ENCODE measurements at places on chromosomes 1 and 21. TPM values are rescaled to one million over a fixed set of nuclear protein-coding genes. Genes with fewer than 3 reads are reported as not detected.

- DNase-seq: no peak
Observed at GRCh38 chr1:25090707-25091422, 141.4 kb downstream of the SYF2 start.

DNA sequence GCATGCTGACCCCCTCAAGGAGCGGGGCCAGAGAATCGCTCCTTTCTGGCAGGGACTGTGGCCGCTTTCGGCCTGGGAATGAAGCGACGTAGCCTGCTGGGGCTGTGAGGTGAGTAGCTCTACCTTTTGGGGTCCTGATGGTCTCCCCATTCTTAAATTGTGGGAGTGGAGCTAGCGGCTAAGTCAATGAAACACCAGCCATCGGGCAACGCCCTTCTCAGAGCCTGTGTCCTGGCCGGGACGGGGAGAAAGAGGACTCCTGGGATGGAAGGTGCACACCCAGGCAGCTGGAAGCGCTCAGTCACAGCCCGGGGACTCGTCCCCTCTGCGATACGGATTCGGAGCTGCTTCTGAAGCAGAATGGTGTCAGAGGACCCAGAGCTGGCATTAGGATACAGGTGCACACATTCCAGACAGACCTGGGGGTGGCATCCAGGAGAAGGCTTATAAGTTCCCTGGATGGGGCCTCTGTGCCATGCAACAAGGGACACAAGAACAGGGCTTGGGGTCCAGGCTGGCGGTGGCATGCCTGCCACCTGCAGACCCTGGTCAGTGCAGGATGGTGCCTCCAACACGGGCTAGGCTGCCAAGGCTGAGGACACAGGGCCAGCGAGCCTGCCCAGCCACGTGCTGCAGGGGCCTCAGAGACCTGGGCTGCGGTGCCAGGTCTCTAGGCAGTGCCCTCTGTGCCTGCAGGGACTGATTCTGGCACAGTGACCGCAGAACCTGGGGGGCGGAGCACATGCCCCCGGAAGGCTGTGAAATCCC, 945 bp upstream of the WNT9A start:
- DNase-seq: no peak

DNA sequence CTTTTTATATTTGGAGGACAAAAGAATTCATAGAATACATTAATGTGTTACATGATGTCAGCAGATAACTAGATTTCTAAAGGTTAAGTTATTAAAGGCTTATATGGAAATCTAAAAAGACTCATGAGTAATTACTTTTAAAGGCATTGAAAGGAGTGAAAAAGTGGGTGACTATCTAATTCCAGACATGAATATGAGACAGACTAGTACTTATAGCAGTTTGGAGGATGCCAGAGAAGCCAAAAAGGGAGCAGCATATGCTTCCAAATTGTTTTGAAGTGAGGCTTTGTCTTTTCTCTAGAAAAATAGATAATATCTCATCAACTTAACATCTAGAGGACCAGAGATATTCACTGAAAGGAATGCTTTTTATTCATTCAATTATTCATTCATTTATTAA, 275.5 kb upstream of the CACYBP start:
- no peak for DNase-seq

CAMSAP2 gene
- total RNA-seq: 61.5 TPM

- no peak for DNase-seq
Observed at GRCh38 chr1:202266061-202266765, 72.6 kb downstream of the LGR6 start.

DNA sequence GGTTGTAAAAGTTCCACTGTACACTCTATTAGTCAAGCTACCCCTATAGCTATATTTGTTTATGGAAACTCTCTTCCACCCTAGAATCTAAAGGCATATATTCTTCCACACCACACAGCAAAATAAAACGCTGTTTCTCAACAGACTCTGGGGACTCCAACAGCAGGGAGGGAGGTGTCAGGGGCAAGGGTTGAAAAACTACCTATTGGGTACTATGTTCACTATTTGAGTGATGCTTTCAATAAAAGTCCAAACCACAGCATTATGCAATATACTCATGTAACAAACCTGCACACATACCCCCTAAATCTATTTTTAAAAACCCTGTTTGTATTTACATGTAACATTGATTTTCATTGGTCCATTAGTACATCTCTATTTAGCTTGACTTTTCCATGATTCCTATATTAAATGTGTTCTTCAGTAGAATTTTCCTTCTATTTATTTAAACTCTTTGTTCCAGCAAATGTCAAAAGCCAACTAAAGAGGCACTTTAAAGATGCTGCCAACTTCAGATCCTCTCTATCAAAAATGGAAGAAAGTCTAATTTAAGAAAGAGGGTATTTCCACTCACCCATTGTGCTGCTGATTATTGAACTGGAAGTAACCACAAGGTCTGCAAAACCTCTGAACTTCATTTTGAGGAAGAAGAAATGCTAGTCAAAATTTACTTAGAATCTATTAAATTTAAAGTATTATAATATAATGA, 26.2 kb downstream of the RGS7 start:
- no peak for DNase-seq

MNDA gene
- 9.0 TPM for total RNA-seq

EXTL1 gene
- total RNA-seq: 2.3 TPM

GRCh38 chr1:108636876-108637275, 24.0 kb downstream of the HENMT1 start:
- no peak for DNase-seq

ALX3 gene
- total RNA-seq: 0.21 TPM

DNA sequence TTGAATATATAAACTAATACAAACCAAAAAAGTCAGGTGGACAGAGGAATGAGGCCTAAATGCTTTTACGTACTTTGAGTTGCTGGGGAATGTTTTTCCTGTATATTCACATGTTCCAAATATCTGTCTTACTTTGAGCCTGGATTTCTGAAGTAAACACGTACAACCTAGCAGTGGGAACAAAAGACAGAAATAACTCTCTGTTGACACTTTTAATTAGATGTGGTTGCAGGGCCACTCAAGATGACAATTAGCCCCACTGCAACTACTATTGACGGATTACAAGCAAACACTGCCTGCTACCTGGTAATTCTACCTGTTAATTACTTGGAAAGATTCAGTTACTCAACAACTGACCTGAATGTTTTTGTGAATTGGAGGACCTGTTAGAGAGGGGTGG, 196.9 kb downstream of the TTLL7 start:
- DNase-seq: no peak

- DNase-seq: no peak
Observed at GRCh38 chr1:53981220-53981619, 35.1 kb downstream of the LRRC42 start.

DNAH14 gene
- 70.4 TPM for total RNA-seq

PDZK1 gene
- 0.37 TPM for total RNA-seq

OR6K2 gene
- total RNA-seq: not detected

- DNase-seq: no peak
Observed at GRCh38 chr1:183302452-183303322, 115.5 kb downstream of the NMNAT2 start.

- DNase-seq: no peak
Observed at GRCh38 chr1:159921700-159922504, 3.4 kb downstream of the TAGLN2 start.

DNA sequence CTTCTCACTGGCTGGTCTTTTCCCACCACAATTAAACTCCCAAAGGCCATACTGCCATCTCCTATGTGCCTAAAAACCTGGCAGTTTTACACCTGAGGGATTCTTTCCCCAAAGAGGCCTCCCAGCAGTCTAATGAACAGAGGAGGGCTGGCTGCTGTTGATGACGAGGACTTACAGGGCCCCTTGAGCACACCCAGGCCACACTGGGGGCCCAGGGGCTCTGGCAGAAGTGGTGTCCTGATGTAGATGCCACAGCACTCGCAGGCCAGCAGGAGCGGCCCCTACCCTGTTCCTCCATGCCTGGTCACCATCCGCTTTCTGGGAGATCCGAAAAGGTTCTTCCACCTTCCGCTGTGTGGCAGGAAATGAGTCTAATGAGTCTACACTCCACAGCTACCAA, 24.2 kb downstream of the POFUT2 start:
- no peak for DNase-seq

TAL1 gene
- total RNA-seq: 4.2 TPM

SAMSN1 gene
- total RNA-seq: 16.2 TPM

DNA sequence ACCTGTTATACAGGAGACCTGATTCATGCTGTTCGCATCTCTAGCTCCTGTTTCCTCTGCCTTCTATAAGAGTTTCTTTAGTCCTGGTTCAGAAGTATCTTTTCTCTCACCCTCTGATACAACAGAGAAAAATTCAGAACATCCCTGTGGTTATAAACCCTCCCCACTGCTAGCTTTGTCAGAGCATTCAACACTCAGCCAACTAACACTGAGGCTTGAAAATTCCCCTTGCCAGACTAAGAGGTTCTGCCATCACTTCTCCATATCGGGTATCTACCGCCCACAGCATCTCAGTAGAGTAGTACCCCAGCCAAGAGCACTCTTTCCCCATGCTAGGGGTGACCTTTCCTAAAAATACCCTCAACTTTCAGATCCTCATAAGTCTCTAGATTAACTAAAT, 19.6 kb upstream of the PIK3R3 start:
- no peak for DNase-seq

FMOD gene
- 68.4 TPM for total RNA-seq

GRCh38 chr21:40667967-40668366, 179.0 kb downstream of the DSCAM start:
- no peak for DNase-seq

GRCh38 chr1:156760092-156760795, 7.1 kb upstream of the PRCC start:
- DNase-seq: no peak

DNA sequence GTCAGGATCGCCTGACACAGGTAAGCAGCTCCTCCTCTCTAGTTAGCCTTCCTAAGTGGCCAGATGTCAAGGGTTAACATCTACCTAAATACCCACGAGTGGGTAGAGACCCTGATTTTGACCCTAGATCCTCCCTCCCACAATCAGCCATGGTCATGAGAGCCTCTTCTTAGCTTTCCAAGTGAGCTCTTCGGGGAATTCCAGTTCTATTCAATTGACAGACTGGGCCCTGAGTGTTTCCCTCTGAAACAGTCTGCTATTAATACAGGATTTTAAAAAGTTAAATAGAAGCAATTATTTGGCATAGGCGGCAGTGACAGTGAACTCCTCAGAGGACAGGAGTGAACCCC, 28.1 kb downstream of the C2CD2 start:
- no peak for DNase-seq

DNA sequence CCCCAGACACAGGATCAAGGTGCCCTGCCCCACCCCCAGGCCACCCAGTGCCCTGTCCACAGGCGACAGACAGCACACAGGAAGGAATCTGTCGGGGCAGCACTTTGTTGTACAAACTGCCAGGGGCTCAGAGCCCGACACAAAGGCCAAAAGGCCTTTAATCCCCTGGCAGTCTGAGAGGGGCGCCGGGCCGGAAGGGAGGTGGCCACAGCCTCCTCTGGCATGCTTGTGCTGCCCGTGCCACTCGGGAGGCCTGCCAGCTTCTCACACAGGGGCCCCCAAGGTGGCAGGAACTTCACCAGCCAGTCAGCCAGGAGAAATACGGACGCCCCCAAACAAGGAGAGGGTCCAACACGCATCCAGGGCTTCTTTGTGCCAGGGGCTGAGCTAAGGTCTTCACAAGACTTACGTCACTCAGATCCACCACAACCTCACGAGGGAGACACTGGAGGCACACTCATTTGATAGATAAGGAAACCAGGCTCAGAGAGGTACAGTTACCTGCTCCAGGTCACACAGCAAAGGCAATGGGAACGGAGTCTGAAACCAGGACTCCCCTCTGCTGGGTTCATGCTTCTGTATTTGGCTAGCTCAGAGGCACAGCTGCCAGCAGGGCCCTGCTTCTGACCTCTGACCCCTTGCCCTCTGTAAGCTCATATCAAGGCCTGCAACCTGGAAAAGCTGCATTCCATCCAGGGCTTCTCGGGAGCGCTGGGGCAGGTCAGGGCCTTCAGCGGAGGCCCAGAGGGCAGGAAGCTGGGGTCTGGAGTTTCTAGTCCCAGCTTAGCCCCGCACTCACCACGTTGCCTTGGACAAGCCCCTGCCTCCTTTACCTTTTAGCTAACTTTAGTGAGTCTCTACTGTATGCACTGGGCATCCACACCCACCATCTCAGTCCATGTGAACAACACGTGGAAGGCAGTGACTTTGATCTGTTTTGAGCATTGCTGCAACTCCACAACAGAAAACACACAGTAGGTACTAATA, 34.8 kb downstream of the HSPG2 start:
- no peak for DNase-seq

DNA sequence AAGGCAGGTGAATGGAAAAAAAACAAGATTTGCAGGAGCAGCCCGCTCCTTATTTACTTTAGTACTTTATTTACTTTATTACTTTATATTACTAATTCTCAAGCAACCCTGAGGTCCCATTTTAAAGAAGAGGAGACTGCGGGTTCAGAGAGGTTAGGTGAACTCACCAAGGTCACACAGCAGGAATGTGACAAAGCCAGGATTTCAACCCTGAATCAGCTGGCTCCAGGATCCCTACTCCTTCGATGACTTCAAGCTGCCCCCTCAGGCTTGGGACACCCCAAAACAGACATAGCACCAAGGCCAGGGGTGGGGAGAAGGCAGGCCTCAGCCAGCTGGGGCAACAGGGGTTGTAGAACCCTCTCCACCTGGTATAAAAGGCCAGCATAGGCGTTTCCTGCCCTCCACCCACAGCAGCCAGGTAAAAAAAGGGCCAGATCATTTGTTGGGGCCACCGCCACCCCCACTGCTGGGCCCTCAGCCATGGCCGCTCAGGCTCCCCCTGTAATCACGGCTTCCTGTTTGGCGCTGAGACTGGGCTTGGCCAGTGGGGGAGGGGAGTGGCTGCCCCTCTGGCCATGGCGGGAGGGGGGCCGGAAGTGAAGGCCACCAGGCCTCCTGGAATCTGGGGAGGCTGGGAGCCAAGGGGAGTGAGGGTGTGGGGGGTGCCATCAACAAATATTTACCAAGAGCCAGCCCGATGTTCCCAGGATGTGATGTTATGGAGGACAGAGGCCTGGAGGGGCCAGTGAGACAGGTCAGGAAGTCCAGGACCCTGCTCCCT, 6.6 kb downstream of the SDC3 start:
- DNase-seq: no peak

NES gene
- total RNA-seq: 35.7 TPM

GRCh38 chr1:145757420-145757819, 38.1 kb downstream of the CD160 start:
- DNase-seq: no peak

DNA sequence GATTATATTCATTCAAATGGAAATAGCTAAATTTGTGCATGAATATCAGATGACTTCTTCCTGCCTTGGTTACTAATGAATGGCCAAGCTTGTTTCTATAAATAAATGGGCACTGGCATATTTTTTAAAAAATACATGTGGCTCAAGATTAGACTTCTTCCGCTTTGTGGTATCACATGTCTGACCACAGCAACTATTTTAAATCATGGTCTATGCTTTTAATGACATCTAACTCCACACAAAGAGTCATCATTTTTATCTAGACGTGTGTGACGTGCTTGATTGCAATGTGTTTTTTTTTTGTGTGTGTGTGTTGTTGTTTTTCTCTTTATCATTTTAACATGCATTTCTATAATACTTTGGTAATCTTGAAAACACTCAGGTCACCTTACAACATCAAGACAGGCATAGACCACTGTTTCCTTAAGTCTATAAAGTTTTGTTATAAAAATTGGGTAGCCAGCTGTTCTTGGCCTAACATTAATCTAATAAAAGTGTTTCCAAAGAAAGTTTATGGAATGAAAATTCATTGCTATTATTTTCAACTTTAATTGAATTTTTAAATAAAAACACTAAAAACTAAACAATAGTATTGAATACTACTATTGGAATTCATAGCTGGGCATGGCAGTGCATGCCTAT, 29.5 kb downstream of the RGS1 start:
- DNase-seq: no peak

KRTAP11-1 gene
- not detected for total RNA-seq

- DNase-seq: no peak
Observed at GRCh38 chr1:40582116-40582515, 50.7 kb downstream of the ZNF684 start.

- no peak for DNase-seq
Observed at GRCh38 chr1:54940042-54940441, 40.4 kb upstream of the TMEM61 start.
